ENCODE measurements at places on chromosomes 4 and X.
A peak's percentile ranks its signal among the peaks of the same experiment; 100 is the strongest.

DNA sequence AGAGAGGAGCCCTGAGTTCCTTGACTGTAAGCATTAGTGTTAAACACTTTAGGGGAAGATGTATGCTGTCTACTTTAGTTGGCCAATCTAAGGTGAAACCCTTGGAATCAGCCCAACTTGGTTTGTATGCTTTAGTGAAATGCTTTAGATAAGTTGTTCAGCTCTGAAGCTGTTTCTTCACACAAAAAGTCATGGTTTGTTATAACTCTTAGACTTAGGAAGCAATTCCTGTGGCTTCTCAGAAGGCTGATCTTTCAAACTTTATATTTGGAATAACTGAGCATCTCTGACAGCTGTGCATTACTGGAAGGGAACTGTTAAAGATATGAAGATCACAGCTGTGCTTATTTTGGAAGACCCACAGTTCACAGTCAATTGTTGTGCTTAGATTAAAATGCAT lies 714.1 kb downstream of the FAT4 start:
- no peak for DNase-seq

DNA sequence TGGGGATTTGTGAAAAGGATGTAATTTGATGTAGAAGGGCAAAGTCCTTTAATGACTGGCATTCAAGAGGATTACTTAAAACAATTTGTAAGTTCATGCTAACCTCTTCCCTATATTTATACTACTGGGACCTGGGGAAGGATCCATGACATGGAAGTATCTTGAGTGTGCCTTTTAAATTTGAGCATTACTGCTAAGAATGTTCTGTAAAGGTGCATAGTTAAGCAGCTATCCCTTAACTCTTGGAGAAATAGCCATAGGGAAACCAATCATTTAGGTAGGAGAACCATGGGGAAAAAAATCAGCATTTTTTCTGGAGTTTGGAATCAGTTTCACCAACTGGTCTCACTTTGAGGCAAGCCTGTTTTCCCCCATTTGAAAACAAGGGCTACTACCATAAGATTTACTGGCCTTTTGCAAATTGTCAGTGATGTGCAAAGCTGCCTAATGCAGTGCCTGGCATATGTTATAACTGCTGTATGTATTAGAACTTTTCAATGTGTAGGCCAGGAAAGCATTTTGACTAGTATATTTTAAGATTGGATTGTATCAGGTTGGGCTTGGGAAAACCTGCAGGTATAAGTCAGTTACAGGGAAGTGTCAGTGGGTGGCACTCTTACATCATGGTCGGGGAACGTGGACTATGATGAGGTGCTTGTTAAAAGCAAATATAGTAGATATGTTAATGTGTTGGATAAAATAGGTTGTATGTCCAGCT lies 72.1 kb downstream of the PRSS12 start:
- peak; percentile 57 for DNase-seq

- DNase-seq: no peak
These were observed 15.3 kb downstream of the CCNG2 start for GRCh38 chr4:77172336-77172735.

DNA sequence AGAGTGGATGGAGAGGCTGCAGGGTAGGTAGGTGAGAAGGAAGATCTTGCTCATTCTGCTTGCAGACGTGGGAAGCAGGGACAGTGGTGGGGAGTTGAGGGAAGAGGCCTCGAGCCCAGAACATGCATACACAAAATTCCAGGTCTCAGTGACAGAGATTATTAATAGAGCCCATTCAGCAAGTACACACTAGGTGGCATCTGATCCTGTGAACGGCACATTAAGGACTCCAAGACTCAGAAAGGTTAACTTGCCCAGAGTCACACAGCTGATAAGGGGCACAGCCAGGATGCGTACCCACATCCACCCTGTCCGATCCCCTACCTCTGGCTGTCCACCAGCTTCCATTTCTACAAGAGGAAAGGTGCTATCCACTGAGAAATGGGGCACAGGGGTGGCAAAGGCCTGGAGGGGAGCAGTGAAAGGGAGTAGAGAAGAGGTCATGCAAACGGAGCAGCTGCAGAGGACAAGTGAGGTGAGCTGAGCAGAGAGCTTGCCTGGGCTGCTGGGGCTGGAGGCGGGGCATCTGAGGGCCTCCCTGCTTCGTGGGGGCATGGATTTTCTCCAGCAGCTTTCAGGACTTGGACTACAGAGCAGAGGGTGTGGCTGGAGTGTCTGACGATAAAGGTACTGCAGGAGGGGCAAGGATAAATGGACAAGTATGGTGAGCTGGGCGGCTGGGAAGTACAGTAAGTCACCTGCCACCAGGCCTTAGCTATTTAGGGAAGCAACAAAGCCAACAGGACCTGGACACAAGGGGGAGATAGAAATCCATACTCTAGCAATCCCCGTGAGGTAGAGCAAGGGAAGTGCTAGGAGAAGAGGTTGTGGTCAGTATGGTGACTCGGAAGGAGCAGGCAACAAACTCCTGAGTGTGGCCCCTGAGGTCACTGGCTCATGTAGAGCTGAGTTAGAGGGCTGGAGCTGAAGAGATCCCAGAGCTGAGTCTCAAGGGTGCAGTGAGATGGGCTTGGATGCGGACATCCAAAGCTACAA lies 11.2 kb downstream of the IDS start:
- no peak for DNase-seq

GRCh38 chr4:35342833-35343232 lies 901.5 kb downstream of the ARAP2 start:
- no peak for DNase-seq

- no peak for DNase-seq
These were observed 100.3 kb downstream of the PAPSS1 start for GRCh38 chr4:107619731-107620130.

DNA sequence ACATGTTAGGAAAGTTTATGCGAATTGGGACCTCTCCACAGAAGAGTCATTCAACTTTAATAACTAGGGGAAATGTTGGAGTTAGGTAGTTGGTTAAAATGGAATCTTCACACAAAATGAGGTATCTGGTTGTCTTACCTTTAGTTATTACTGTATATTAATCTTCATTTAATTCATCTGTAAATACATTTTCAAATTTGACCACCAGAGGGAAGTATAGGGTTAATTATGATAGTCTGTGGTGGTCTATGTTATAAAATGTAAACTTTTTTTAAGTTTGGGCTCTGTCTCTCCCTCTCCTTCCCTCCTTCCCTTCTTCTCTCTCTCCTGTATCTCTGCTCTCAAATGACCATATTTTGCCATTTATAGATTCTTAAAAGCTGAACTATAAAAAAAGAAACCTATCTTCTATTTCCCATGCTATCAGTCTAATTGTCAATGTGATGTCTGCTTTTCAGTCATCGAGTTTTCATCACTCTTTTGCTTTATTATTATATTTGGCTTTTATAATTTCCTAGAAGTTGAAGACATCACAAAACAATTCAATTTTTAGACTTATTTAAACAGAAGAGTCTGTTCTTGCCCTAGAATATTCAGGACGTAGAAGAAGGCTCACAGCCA lies 49.8 kb downstream of the TMEM144 start:
- no peak for DNase-seq

GRCh38 chr4:54093324-54094240 lies 6.4 kb upstream of the GSX2 start:
- DNase-seq: no peak

DNA sequence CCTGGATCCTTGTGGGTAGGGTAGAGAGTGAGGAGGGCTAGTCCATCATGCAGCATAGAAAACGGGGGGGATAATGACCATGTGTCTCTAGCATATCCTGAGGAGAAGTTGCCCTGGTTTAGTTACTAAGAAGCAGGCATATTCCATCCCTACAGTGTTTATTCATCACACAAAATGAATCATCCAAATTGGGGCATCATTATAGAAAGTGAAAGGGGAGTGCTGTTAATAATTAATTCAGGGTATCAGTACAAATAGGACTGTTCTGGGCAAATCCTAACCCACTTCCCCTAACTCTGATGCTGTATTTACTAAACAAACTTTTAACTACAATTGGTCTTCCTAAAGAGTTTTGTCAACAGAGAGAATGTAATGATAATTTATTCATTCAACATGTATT lies 281.1 kb upstream of the ARX start:
- no peak for DNase-seq

GRCh38 chr4:26715636-26716242 lies 131.9 kb downstream of the TBC1D19 start:
- DNase-seq: no peak

DNA sequence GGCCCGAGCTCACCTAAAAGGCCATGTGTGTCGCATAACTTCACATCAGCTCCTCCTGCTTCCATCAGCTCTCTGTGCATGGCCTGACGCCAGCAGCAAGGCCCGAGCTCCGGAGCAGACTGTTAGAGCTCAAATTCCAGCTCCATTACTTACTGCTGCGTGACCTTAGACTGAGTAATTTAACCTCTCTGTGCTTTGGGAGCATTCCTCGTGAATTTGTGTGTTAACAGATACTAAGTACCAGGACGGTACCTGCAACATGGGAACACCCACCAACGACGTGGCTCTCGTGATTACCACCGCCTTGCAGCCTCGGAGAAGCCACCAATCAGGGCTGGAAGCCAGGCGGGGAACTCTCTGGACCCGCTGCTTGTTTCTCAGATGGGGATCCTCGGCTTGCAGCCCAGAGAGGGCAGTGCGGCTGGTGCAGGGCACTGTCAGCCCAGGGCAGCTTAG lies 12.9 kb downstream of the LETM1 start:
- DNase-seq: no peak

DNA sequence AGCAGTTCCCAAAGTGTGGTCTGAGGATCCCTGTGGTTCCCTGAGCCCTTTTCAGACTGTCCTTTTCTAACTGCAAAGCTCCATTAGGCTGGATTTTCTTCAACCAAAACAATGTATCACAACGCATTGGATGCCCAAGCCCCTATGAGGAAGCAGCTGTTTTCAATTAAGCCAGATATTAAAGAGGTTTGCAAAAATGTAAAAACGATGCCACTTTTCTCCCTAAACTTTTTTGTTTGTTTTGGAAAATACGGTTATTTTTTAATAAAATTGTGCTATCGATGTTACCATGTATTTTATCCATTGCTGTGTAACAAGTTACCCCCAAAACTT lies 170.4 kb upstream of the BCOR start:
- no peak for DNase-seq

GRCh38 chr4:95867919-95868318 lies 28.0 kb downstream of the PDHA2 start:
- DNase-seq: no peak

DNA sequence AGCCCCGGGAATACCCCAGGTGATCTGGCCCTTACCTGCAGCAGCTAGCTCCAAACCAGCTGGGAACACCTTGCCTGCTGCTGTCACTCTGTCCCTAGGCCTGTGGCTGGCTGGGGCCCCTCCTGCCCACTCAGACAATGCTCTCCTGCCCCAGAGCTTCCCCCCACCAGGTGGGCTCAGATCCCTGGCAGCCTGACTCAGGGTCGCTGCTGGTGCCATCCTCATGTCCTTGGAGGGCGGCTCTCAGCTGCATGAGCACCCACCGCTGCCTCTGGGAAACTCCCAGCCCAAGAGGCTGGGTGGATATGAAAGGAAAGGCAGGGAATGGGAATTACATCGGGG lies 15.8 kb downstream of the C4orf50 start:
- no peak for DNase-seq

DNA sequence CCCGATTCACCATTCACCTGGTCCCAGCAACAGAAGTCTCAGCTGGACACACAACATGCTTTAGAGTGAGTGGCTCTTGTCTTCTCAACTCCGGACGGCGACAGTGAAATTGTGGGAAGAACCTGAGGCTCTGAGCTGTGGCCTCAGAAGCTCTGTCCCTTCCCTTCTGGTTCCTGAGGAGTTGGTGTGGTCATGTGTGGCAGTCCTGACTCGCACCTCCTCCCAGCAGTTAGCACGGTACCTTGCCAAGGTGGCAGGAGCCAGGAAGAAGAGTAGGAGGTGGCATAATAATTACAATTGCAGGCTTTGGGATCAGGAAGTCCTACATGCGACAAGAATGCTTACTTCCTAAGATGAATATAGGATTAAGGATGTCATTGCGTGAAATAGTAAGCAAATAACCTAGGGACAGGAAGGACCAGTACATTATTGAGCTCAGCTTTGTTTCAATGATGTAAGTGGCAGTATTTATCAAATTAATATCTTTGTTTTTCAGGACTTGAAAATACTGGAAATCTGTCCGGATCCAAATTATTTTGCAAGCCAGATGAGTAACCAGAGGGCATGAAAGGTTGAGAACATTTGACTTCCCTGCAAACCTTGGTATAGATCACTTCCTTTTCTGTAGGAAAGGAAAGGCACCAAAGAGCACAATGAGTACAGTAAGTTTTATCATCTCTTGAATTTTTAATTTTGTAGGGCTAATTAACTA lies 21.1 kb downstream of the RNF4 start:
- DNase-seq: no peak

- no peak for DNase-seq
These were observed 36.9 kb downstream of the ENPEP start for GRCh38 chr4:110512901-110513300.

DNA sequence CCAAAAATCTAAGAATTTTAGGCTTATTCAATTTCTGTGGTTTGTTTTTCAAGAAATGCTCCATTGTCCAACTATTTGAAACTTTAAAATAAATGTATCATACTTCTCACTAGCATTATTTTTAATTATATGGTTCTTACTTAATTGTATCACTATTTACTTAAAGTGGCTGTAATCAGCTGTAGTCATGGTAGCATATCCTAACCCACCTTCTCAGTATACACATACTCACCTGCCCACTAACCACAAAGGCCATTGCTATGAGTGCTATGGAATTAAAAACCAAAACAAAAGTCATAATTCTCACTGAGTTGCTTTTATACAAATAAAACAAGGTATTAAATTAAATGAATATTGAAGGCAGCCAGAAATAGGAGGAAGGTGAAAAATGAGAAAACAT lies 5.0 kb downstream of the FBXO8 start:
- peak; percentile 41 for DNase-seq

GRCh38 chrX:119885554-119886428 lies 9.9 kb upstream of the AKAP14 start:
- DNase-seq: peak; percentile 70

DNA sequence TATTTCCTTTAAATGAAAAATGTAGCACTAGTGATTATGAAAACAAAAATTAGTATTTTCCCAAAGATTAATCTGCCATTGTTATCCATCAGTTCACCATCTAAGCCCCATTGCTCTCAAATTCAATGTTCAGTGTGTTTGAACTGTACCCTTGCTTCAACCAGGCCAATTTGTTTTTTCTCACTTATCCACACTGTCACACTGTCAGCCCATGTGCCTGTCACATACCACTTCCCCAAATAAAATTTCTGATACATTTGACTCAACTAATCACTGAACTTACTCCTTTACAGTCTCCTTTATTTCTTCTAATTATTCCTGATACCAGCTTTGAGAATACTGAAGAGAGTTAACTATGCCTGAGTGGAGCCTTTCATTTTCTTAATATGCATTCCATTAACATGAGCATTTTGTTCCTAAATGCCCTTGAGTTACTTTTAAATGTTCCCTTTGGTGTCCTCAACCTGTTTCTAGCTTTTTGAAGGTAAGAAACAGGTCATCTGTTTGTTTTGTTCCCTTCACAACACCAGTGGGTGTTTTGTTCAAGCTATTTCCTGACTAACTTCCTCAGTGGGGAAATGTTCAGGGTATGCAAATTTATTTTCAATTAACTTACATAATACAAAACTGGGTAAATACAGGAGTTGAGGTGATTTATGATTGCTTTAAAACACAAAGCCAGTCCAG lies 117.1 kb downstream of the RPA4 start:
- DNase-seq: no peak

GRCh38 chr4:100486496-100486895 lies 31.3 kb downstream of the EMCN start:
- DNase-seq: no peak
